ENCODE measurements at places on chromosomes 5 and 9. TPM values are rescaled to one million over a fixed set of nuclear protein-coding genes. Genes with fewer than 3 reads are reported as not detected.

The ASS1 gene
- 704 TPM for polyA plus RNA-seq

GRCh38 chr5:34529581-34530331, 126.4 kb upstream of the RAI14 start:
- DNase-seq, result no peak

DNA sequence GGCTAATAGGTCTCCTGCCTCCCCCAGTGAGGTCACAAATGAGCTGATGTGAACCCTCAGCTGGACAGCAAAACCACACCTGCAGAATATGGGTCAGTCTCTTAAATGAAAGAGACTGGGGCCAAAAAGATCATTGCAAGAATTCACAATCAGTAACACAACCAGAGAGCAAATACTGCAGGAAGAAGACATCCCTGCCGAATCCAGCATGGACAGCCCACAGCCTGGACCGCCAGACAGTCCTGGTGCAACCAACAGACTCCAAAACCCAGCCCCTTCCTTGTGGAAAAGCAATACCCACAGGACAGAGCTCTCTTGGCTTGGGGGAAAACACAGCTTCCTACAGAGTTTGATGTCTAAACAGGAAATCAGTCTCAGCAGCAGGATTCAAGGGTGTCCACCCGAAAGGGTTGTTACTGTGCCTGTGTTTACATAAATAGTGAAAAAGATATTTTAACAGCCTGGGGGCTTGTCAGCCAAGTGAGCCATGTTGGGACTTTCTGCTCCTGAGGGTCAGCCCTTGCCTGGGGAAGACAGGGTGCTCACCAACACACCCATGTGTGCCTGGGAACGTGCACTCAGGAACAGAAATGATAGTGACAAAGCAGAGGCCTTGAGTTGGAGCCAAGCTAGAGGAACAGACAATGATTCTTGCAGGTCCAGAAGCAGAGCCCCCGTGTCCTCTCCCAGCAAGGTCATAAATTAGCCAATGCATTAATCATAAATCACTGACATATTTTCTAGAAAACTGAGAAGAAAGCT, 106.2 kb downstream of the SEMA5A start:
- DNase-seq, result no peak

DNA sequence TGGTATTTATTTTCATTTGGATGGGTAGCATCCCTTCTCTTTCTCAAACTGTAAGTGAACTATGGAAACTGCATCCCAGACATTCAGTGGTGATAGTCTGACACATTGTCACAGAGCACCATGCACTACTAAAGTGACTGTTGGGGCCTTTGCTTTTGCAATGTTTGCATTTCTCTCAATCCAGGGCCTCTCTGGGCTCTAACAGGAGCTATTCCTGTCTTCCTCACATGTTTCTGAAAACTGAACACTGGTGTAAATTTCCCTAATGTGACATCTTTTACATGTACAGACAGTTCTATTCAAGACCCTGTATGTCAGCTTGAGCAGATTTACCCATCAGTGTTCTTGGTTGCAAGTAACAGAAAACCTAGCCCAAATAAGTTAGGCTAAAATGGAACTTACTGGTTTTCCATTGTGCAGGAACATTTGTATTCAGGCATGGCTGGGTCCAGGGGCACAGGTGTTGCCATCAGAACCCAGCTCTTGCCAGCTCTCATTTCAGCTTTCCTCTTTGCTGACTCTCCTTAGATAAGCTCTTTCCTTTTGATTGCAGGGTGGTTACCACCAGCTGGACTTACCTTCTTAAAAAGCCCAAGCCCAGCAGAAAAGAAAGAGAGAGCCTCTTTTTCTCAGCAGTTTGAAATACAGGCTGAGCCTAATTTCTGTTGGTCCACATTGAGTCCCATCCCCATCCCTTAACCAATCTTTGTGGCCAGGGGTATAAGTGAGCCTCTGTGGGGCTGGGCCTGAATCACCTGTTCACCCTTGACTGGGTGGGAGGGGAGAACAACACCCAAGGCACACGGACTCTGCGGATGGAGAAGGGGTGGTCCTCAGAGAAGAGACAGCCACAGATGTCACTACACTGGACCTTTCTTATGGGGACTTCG, 234.3 kb downstream of the NR3C1 start:
- no peak for DNase-seq

- DNase-seq, result no peak
Observed at GRCh38 chr5:126846744-126847455, 70.0 kb downstream of the LMNB1 start.

GRCh38 chr9:136438548-136439480, 831 bp downstream of the INPP5E start:
- no peak for DNase-seq

DNA sequence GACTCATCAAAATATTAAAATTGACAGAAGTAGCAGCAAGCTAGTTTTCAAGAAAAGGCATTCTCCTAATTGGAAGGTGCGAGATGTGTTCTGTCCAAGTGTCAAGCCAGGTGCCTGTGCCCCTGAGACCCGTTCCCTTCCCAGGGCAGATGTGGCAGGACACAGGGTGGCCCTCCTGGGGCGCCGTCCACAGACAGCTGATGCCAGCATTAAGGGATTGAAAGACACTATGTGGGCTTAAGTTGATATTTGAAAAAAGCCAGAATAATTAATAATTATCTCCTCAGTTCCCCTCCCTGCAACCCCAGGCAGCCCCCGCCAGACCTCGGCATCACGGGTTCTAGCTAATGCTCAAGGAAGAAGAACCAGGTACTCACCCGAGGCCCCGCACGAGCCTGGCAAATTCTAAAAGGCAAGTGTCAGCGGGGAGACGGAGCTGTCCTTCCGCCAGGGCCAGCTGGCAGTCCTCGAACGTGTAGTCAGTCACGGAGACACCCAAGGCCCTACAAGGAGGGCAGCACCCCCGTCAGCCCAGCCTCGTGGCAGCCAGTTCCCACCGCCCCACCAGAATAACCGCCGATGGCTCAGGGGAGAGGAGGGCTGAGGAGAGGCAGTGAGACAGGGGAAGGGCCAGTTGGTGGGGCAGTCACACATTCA, 29.1 kb upstream of the SLC6A3 start:
- no peak for DNase-seq

Data from large intestine (tissue), 12 donors.